ENCODE measurements at places on chromosomes 5 and 9.

GRCh38 chr9:92180669-92181181, 65.5 kb upstream of the SPTLC1 start:
- no peak for DNase-seq

- no peak for DNase-seq
These were observed 26.3 kb upstream of the ARSI start for GRCh38 chr5:150329038-150329437.

DNA sequence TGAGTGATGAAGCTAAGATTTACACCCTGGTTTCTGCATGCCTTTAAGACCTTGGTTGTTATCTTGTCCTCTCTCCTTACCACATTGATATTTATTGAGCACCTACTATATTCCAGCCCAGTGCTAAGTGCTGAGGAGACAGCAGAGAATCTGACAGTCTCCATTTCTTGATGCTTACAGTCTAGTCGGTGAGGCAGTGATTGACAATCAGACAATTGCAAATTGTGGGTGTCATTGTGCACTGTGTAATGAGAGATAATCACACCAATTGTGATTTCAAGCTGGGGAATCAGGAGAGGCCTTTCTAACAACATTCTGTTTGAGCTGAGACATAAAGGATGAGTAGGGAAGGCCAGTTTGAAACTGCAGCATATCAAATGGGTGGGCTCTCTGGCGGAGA, 41.7 kb upstream of the PPARGC1B start:
- no peak for DNase-seq

DNA sequence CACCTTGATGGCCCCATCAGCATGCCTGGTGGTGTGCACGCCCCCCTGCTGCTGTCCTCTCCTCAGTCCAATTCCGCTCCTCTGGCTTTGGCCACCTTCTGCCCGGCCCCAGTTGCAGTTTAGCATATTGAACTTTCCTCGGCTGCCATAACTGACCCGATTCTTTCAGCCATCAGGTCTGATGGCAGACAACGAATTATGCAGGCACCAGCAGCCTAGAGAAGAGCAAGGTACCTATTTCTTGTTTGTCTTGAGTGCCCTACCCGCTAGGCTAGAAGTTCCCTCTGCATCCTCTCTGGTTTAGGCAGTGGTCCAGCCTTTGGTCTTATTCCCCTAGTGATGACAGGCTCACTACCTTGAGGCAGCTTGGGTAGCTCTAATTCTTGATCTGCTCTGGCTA, 43.0 kb upstream of the SLC25A51 start:
- DNase-seq: no peak

DNA sequence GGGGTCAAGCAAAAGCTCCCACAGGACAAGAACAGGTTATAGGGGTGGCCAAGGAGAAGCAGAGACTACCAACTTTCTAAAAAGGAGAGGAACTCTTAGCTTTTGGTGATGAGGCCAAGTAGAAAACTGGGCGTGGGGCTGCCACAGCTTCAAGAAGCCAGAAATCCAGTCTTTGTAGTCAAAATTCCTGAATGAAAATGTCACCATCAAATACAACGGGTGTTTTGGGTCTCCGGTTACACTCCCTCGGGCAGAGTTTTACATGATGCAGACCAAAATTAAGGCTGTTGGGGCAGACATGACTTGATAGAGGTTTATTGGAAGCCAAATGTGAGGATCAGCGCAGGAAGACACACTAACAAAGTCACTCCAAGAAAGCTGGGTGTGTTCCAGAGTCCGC, 29.4 kb upstream of the N4BP3 start:
- no peak for DNase-seq

GRCh38 chr5:157502143-157502647, 42.2 kb downstream of the NIPAL4 start:
- no peak for DNase-seq

DNA sequence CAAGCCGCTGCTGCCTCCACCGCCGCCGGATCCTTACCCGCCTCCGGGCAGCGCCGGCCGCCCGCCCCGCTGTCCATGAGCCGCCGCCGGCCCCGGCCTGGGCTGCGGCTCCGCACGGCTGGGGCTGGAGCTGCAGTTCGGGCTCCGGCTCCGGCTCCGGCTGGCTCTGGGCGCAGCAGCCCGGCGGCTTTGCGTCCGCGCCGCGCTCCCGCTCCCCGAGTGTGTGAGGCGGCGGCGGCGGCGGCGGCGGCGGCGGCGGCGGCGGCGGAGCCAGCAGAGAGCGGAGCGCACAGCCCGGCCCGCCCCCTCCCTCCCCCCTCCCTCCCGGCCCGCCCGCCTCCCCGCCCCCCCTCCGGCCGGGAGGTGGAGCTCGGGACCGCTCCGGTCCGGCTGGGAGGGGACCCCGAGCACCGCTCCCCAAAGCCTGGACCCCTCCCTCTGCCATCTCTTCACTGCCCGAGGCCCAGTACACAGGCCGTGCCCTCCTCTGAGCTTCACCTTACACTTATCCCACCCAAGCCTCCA, at the start of gene PCDH1:
Gene PCDH1 (minus strand): TSS at position 225 of the 525 bp plus-strand sequence. CDS start 148 bp downstream, at position 77.
- no peak for DNase-seq

- DNase-seq: no peak
These were observed 922.0 kb downstream of the CDH12 start for GRCh38 chr5:21931116-21931515.

DNA sequence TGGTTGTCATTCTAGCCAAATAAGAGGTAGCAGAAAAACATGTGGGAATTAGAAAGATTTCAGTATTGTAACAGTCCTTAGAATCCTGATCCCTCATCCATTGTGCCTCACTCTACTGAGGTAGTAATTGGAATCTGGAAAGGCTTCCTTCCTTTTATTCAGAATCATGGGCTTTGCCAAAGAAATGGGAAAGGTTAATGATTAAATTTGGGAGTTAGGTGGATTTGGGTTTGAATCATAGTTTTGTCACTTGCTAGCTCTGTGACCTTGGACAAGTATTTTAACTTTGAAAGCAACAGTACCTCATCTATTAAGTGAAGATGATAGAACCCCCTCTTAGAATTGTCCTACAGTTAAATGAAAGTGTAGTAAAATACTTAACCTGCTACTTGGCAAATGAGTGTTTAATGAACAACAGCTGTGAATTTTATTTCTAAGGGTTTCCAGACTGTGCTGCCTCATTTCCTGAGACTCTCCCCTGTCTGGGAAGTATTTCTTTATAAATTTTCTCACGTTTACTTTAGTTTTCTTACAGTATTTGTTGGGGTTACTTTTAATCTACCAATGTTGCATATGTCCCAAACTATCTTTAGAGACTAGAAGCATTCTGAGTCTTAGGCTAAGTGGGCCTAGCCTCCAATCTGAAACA, 11.7 kb downstream of the SPDL1 start:
- DNase-seq: no peak

DNA sequence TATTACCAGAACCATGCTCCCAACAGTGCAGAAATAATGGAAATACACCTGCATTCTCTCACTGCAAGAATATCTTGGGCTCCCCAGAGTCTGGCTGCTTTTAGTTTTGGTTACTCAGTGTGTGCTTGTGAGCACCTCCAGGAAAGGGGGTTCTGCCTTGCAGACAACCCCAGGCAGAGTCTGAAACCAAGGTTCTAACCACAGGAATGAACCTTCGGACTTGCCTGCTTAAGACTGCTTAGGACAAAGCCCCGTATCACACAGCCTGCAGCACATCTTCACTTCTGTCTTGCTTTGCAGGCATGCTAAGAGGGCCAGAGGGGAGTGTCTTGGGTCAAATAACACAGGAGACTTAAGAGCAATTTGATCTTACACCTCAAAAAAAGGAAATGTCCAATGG, 94.8 kb upstream of the SPATA31C2 start:
- no peak for DNase-seq

- DNase-seq: no peak
These were observed 3.8 kb downstream of the GAS1 start for GRCh38 chr9:86943201-86944113.

DNA sequence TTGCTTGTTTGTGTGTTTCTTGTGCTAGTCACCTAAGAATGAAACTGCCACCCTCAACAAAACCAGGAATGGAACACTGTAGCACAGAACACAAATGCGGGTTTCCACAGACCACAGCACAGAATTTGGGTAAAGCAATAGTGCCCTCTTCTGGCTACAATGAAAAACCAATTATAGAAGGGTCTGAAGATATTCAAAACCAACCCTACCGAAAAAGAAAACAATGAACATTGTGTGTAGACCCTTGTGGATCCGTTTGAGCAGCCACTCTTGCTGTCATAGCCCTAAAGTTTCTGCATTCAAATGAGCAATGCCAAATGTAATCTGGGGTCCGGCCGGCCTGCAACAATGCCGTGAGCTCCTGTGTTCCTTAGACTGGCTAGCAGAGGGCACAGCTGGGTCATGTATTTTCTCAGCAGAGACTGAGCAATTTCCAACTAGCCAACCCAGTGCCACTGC, 8.3 kb upstream of the ENC1 start:
- peak; percentile 35 for DNase-seq

DNA sequence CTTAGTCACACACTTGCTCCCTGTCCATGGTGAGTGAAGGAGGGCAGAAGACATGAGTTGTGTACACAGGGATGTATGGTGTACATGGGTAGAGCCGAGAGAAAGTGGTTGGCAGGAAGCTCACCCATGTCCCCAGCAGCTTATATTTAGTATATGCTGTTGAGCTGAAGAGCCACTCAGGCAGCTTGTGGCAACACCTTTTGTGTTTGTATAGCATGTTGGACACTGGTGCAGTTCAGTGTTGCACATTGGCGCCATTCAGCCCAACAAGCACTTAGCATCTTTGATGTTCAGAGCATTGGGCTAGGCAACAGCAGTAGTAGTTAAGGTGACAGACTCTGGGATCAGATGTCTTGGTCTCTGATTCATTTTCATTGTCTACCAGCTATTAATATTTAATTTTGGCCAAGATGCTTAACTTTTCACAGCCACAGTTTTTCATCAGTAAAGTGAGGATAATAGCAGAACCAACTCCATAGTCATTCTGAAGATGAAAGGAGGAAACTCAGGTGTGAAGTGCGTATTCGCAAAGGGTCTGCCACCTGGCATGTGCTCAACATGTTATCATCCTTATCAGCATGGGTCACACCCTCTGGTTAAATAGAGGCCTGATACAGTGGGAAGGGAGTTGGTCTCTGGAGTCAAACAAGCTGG, 184.8 kb downstream of the NR3C1 start:
- no peak for DNase-seq

GRCh38 chr5:135071311-135071710, 37.3 kb upstream of the PITX1 start:
- DNase-seq: no peak

GRCh38 chr5:107806705-107807104, 136.0 kb upstream of the EFNA5 start:
- DNase-seq: no peak

DNA sequence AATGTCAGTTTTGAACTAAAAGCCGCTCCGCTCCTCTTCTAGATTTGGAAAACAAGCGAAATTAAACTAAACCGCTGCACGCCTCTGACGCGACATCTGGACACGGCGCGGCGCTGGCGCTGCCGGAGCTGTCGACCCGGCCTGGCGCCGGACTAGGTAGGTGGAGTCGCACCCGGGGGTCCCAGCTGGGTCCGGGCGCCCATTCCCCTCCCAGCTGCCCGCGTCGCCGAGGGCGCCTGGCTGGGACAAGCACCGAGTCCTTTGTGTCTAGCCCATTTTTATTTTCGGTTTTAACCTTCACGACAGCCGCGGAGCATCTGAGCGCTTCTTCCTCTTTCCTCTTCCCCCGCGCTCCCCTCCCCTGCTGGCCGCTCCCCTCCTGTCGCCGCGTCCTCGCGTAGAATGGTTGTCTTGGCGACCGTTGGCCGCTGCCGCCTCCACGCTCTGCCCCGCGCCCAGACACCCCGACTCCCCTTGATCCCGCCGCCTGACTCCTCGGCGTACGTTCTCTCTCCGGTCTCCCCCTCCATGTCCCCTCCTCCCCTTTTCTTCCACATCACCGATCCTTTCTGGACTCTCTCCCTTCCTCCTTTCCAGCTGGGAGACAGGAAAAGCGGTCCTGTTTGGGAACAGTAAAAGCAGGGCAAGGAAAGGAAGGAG, 545 bp downstream of the CDKN2B-AS1 start:
- DNase-seq: peak; percentile 77

- DNase-seq: no peak
These were observed 15.0 kb upstream of the TEX48 start for GRCh38 chr9:114696814-114697544.

GRCh38 chr5:43312076-43312661, 1.0 kb downstream of the HMGCS1 start:
- no peak for DNase-seq

GRCh38 chr5:1036504-1037122, 28.0 kb downstream of the NKD2 start:
- no peak for DNase-seq

DNA sequence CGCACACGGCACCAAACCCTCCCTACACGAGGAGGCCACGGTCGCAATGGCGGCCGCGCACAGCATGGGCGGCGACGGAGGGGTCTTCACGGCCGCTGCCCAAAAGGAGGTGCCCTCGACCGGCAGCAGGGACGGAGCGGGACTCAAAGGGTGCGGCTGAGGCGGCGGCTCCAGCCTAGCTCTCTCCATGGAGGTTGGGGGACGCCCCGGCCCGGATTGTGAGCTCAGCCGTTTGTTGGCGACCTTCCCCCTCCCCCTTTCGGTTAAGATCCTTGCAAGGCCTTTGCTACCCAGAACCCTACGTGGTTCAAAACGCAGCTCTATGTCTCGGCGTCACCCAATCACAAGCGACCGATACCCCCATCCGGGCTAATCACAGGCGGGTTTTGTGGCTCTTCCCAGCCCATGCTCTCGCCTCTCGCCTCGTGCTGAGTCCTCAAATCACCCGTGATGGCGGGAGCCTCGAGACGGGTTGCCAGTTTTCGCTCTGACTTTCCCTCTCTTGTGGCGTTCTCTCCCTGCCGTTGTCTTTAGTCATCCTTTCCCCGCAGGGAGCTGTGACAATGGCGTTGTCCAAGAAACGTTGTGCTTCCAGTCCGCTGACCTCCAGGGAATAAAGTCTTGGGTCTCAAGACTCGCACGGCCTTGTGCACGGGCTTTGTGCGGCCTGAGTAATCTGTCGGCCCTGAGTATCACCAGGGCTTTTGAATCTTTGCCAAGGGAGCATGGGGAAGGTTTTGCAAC, 19.5 kb downstream of the C5orf52 start:
- DNase-seq: no peak

DNA sequence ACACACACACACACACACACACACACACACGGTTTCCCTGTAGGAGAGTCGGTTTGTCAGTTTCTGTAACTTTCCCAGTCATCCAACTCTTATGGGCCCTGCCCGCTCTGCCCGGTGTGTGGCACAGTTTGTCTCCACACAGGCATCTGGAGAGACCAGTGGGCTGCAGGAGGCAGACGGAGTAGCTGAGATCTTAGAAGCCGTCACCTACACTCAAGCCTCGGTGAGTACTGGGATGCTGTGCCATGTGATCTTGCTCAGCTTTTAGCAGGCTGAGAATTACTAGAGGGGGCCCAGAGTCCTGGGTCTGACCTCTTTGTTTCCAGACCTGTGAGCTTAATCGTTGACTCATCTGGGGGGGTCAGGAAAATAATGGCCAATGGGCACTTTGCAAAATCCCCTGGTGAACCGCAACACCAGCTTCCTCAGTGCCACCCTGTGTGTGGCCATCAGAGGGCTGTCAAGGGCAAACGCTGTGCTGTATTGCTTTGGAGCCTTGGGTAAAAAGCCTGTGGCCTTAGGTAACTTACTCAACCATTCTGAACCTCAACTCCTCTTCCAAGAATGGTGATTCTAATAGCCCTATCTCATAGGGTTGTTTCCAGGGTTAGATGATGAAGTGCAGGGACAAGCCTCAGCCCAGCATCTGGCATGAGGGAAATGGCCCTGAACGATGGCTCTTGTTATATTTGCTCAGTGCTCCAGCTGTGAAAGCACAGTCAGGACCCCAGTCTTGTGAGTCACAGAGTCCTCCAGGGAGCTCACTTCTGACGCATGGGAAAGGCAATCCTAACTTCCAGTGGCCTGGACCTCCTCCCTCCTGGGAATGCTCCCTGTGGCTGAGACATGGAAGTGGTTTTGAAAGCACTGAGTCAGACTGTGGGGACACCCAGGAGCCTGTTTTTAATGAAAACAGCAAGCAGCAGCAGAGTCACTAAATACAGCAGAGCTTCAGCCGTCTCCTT, 45.6 kb downstream of the COL15A1 start:
- no peak for DNase-seq

All from NCI-H1048 (cell line).